ENCODE measurements at places on chromosomes 12 and 14.

DNA sequence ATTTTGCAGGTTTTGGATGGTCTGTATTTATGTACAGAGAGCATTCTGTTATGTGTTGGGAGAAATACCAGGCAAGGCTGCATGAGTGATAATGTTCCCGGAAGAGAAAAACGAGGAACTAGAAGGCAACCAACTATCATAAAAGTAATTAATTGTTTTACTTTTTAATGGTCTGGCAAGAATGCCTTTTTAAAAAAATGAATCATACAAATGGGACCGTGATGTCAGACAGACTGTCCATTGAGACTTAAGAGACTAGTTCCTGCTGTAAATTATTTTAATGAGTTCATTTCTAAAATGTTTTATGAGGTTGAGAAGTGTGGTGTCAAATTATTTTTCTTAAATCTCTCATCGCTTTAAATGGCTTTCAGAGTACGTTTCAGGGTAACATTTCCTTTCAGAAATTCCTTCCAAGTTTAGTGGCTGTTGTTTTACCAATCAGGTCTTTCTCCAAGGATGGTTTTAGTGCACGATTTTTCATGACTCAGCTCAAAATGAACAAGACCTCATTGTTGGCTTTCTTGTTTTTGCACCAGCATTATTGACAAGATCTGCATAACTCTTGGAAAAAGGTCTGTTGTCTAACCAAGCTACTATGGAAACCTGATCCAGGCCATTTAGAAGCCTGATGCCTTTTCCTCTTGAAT, 86.1 kb upstream of the ARHGAP5 start:
- DNase-seq: no peak

DNA sequence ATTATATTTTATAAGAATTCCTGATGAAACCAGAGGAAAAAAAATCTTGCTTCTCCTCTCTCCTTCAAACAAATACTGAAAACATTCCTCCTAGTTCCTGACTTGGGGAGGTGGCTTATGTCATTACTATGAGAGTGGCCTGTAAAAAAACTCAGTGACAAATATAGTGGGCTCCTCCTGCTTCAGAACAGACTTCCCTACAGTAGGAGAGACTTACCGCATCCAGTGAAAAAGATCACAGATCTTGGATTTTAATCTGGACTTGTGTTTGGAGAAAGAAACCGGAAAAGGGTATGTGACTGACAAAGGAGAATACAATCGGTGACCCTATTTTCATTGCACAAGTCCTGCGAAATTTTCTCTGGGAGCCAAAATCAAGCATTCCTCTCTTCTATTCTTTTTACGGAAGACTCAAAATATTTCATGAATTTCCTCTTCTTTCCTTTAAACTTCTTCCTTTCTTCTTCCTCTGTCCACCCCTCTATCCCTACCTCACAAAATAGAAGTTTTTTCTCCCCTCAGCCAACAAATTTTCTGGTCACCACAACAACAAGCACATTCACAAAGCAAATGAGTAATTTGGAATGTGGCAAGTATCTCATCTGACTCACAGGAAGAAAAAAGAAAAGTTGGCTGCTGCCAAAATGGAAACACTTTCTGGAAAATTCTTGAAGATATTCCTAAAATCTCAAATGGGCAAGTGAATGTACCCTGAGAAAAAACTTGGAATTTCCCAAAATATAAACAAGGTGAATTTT, 185.1 kb upstream of the CDKN3 start:
- DNase-seq: no peak

DNA sequence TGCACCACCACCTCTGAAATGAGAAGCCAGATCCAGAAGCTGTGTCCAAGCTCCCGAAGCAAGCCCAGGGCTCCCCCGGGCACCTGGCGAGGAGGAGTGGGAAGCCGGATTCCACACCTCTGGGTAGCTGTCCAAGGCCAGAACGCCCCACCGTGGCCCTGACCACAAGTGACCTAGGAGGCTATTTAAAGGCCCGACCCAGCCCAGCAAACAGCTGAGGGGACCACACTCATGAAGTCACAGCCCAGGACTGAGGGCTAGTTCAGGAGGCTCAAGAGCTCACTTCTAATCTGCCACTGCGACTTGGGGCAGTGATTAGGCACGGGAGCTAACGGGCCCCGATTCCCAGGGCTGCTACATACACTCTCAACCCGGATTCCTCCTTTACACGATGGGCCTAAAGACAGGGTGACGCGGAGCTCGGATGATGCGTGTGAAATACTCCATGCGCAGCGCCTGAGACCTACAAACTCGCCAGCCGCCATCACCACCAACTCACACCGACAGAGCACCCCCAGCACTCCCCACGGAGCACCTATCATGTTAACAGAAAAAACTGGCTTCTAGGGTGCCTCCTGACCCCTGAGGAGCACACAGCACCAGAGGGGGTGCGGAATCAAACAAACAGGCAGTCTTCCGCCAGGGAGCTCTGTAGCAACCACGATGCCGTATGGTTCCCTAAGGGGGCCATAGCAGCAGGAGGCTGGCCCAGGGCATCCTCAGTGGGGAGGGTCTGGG, 84.0 kb upstream of the GPR68 start:
- no peak for DNase-seq

- no peak for DNase-seq
These were observed 19.7 kb downstream of the MED13L start for GRCh38 chr12:116257826-116258225.

- DNase-seq: no peak
These were observed 327.7 kb downstream of the LRIG3 start for GRCh38 chr12:58592475-58593207.

- peak; percentile 14 for DNase-seq
These were observed 26.9 kb upstream of the LGALS3 start for GRCh38 chr14:55102141-55102621.

DNA sequence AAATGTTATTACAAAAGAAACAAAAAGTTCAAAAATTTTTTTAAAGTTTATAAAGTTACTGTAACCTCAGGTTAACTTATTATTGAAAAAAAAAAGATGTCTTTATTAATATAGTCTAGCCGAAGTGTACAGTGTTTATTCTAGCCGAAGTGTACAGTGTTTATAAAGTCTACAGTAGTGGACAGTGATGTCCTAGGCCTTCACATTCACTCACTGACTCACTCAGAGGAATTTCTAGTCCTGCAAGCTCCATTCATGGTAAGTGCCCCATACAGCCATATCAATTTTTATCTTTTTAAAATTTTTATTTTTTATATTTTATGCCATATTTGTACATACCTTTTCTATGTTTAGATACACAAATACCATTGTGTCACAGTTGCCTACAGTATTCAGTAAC, 10.4 kb downstream of the ATG2B start:
- no peak for DNase-seq

- no peak for DNase-seq
These were observed 126.7 kb upstream of the LGR5 start for GRCh38 chr12:71312768-71313403.

- no peak for DNase-seq
These were observed 42.6 kb downstream of the FRS2 start for GRCh38 chr12:69512820-69513219.

GRCh38 chr14:68888025-68888850, 90.9 kb downstream of the ACTN1 start:
- no peak for DNase-seq

DNA sequence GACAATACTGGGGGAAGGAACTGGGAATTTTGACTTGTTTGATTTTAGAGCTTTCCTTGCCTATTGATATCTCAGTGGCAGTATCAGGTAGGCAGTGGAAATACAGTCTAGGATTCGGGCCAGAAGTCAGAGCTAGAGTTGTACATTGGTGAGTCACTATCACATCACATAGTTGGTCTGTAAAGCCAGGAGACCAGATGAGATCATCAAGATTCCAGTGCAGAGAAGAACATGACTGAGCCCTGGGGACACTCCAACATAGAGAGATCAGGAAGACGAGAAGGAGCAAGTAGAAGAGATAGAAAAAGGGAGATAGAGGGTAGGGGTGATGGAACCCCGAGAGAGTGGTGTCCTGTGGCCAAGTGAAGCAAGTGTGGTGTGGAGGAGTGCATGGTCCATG, 46.6 kb upstream of the NR1H4 start:
- DNase-seq: no peak

- DNase-seq: no peak
These were observed 9.2 kb upstream of the PLEKHD1 start for GRCh38 chr14:69475194-69475818.
